Stimulated activated CD4-positive, alpha-beta T cell treated with anti-CD3 and anti-CD28 coated beads, Interleukin-12 subunit alpha, Interleukin-12 subunit beta, amount 100 ng/mL, for 48 hours (primary cell): ENCODE measurements at places on chromosomes 7 and 10.

- no peak for DNase-seq
Observed at GRCh38 chr10:32987172-32987571, 29.1 kb upstream of the ITGB1 start.

DNA sequence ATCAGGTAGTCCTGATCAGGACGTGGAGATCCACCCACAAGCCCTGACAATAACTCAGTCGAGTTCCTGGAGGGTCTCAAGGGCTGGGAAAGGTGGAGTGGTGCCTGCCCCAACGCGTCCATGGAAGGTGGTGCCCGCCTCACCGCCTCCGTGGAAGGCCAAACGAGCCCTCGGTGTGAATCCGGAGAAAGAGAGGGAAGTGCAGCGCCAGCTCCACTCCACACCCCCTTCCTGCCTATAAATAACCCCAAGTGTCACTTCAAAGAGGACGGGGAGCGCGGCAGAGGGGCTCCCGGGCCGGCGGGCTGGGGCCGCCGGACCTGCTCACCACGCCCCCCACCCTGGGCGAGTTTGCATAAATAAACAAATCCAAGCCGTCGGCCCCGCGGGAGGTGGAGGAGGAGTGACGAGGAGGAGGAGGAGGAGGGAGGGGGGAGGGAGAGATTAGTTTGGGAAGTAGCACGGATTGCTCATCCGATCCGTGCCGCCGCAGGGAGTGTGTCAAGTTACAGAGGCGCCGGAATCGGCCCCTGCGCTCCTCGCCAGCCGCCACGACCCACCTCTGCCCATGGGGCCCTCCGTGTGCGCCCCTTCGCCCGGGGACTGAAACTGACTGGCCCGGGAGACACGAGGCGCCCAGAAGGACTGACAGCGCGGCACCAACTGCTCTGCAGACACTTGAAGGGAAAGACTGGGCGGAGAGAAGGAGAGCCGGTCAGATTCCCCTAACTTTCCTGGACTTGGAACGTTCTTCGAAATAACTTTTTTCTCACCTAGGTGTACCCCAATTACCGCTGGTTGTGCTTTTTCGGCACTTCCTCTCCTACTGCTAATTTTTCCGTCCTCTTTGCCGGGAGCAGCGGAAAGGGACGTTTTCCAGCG is at the start of gene COL13A1:
Gene COL13A1, plus strand, starts transcription at position 473 of the 882 bp plus-strand sequence. CDS start 518 bp downstream, outside the sequence.
- no peak for DNase-seq

- DNase-seq, result peak; percentile 16
Observed at GRCh38 chr10:24603333-24603732, 120.4 kb downstream of the ARHGAP21 start.

DNA sequence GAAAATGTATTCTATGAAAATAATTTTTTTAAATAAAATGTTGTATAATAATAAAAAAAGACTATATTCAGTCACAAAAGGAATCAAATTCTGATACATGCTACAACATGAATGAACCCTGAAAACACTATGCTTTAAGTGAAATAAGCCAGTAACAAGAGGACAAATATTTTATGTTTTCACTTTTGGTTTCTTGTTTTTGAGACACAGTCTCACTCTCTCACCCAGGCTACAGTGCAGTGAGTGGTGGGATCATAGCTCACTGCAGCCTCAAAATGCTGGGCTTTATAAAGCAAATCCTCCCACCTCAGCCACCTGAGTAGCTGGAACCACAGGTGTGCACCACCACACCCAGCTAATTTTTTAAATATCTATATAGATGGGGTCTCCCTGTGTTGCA is 64.2 kb downstream of the CNOT4 start:
- no peak for DNase-seq

DNA sequence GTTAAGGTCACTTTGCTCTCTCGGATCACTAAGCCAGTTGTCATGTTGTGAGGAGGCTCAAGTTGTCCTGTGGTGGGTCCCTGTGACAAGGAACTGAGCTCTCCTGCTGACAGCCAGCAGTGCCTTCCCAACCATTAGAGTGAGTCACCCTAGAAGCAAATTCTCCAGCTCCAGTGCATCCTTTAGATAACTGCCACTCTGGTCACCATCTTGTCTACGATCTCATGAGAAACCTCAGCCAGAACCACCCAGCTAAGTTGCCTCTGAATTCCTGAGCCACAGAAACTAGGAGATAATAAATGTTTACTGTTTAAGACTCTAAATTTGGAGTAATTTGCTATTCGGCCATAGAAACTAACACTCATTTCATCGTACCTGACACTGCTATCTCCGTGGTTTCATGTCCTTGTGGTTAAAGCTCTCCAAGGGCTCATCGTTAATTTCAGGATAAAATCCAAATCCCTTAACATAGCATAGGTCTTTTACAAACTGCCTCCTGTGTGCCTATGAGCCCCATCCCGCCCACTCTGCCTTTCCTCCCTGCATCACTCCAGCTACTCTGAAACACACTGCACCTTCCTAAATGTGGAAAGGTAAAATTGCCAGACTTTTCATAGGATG is 56.5 kb upstream of the WIPF3 start:
- no peak for DNase-seq

- no peak for DNase-seq
Observed at GRCh38 chr7:108340856-108341411, 115.3 kb downstream of the NRCAM start.

DNA sequence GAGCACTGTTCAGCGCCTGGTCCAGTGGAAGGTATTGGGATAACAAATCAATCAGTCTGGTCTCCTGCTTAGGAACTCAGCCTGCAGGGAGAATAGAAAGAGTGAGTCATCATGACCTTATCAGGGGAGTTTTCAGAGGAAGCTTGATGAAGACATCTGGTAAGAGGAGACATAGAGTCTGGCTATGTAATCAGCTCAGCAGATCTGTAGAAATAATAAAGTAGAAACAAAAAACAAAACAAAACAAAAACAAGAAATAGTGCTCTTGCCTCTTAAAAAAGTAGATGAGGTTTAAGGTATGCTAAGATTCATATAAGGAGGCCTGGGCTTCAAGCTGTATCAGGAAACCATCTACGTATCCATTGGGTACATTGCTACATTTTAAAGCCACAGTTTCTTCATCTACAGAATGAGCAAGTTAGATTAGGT is 14.4 kb downstream of the TAS2R41 start:
- no peak for DNase-seq

GRCh38 chr10:133279326-133280226 is 2.9 kb upstream of the ADAM8 start:
- no peak for DNase-seq

DNA sequence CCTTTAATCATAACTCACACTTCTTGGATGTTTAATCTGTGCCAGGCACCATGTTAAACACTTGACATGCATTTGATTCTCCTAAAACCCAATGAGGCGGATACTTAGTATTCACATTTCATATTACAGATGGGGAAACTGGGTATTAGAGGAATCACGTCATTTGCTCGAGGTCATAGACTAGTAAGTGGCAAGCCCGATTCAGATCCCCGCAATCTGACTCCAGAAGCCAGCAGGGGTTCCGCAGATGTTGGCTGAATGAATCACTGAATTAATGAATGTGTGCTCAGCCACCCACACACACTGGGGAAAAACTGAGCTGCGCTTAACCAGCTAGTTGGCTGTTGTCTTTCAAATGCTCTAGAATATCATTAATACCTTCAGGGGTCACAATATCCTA is 22.5 kb upstream of the ENO4 start:
- DNase-seq, result no peak

DNA sequence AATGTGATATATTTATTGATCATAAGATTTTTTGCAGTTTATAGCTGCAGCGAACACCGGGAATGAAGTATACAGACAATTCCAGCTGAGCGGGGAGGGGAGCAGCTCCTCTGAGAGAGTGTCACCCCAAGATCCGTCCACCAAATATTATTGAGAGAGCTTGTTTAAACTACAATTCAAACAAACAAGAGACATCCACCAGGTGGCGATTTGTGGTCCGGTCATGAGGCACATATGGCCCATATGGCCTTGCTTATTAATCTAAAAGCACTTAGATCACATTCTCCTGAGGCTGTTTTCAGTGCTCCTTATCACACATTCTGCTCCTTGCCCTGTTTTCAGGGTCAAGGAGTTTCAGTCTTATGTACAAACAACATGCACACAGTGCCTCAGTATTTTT is 83.1 kb downstream of the THSD7A start:
- no peak for DNase-seq

- no peak for DNase-seq
Observed at GRCh38 chr10:76382381-76382851, 951.0 kb downstream of the LRMDA start.

- DNase-seq, result no peak
Observed at GRCh38 chr7:23743226-23743625, 33.2 kb downstream of the STK31 start.

GRCh38 chr7:99008921-99009530 is 130.7 kb downstream of the TRRAP start:
- no peak for DNase-seq

DNA sequence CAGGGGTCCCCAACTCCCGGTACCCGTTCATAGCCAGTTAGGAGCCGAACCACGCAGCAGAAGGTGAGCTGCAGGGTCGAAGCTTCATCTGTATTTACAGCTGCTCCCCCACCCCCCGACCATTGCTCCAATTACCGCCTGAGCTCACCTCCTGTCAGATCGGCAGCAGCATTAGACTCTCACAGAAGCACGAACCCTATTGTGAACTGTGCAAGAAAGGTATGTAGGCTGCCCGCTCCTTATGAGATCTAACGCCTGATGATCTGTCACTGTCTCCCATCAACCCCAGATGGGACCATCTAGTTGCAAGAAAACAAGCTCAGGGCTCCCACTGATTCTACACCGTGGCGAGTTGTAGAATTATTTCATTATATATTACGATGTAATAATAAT is 14.6 kb upstream of the AZGP1 start:
- no peak for DNase-seq

GRCh38 chr10:63720072-63720537 is 198.9 kb downstream of the REEP3 start:
- DNase-seq, result peak; percentile 13

DNA sequence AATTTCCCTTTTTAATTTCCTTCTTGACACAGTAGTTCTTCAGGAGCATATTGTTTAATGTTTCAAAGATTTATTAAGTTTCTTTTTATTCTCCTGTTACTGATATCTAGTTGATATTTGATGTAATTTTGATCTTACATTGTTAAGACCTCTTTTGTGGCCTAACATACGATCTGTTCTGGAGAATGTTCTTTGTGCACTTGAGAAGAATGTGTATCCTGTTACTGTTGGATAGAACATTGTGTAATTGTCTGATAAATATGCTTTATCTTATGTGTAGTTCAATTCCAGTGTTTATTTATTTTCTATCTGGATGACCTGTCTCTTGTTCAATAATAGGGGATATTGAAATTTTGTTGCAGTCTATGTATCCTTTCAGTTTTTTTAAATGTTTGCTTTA is 106.7 kb downstream of the ITGB1 start:
- DNase-seq, result no peak

GRCh38 chr7:38351601-38352000 is 78.2 kb upstream of the TARP start:
- no peak for DNase-seq

- no peak for DNase-seq
Observed at GRCh38 chr7:40804477-40805215, 669.8 kb downstream of the SUGCT start.

GRCh38 chr7:101900103-101900502 is 82.7 kb downstream of the CUX1 start:
- DNase-seq, result no peak

GRCh38 chr10:71231206-71231605 is 18.8 kb downstream of the UNC5B start:
- DNase-seq, result no peak

DNA sequence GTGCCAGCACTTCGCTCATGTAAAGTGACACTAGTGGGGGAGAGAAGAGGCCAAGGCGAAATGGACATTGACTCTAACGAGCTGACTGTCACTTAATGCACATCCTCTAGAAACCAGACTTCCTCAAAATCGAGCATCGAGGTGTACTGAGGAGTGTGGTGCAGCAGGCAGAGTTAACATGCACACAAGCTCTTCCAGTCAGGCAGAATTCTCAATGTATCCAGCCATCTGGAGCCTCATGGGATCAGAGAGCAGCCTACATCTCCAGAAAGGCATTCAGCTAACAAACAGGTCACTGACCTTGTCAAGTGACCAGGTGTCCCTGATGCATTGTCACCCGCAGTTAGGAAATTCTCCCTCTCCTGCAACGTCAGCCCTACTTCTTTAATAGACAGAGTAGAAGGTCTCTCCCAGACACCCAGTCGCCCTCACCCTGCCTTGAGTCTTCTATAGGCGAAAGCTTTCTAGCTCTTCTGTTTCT is 259.8 kb upstream of the AOAH start:
- no peak for DNase-seq

- no peak for DNase-seq
Observed at GRCh38 chr7:24026351-24026750, 257.6 kb upstream of the NPY start.

DNA sequence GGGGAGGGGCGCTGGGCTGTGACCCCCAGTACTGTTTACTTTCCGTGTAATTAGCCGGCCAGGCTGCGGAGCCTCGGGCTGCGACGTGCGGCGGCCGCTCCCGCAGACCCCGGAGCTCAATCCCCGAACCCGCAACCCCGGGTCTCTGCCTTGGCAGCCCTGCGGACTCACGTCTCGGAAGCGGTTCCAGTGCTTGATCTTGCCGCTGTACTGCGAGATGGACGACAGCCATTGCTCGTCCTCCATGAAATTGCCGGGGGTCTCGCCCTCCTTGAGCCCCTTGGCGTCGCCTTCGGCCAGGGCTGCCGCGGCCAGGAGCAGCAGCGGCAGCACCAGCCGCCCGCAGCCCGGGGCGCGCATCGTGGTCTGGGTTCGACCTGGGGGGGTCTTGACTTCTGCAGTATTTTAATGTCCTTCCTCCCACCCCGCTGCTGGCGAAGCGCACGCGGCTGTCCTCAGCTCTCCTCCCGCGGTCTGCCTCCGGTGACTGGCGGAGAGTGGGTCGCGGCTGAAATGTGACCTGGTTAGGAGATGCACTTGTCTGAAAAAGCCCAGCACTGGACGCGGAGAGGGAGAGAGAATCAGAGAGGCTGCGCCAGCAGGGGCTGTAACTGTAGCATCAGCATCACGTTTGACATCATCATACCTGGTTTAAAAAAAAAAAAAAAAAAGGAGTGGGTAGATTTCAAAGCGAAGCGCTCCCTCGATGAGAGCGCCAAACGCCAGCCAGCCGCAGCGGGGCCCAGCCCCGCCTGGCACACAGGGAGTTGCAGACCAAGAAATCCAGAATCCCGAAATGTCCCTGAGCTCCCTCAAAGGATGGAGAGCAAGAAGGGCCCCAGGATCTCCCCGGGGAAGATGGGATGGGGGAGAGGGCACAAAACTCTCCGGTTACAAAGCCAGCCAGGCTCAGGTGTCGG is at the start of gene SPOCK2:
Gene SPOCK2, minus strand, starts transcription at position 583 of the 920 bp plus-strand sequence. Its CDS starts 223 bp downstream, at position 360.
- no peak for DNase-seq

GRCh38 chr7:11910253-11910652 is 78.3 kb upstream of the THSD7A start:
- DNase-seq, result no peak

- no peak for DNase-seq
Observed at GRCh38 chr7:74429153-74429747, 24.5 kb upstream of the GTF2IRD1 start.
